ENCODE measurements at places on chromosomes 12 and 14. TPM values are rescaled to one million over a fixed set of nuclear protein-coding genes. Genes with fewer than 3 reads are reported as not detected.
A peak's percentile ranks its signal among the peaks of the same experiment; 100 is the strongest.

- DNase-seq: peak; percentile 37
Observed at GRCh38 chr14:96797582-96798349, 584 bp downstream of the VRK1 start.

The SERPINA9 gene
- not detected for total RNA-seq

DNA sequence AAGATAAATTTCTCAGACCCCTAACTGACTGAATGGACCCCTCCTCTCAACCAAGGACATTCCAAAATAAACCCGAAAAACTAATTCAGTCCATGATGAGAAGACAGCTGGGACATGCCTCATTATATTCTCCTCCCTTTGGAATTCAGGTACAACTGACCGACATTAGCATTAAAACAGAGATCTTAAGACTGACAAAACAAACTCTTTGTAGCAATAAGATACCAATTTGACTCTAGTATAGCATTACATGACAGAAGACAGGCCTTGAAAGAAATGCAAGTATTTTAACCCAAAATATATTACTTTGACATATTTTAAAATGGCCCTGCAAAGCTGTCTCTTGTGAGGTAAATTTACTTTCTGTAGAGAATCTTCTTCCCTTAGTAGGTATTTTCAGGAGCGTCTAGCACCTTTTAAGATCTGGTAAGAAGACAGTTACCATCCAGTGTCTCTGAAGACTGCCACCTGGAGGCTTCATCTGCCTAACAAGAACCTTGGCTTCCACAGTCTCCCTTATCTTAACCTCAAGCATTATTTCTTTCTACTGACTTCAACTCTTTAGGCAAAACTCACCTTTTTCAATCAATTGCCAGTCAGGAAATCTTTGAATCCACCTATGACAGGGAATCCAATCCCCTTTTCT lies 957.5 kb downstream of the SLC6A15 start:
- no peak for DNase-seq

- DNase-seq: no peak
Observed at GRCh38 chr14:87522575-87522974, 470.4 kb downstream of the GALC start.

DNA sequence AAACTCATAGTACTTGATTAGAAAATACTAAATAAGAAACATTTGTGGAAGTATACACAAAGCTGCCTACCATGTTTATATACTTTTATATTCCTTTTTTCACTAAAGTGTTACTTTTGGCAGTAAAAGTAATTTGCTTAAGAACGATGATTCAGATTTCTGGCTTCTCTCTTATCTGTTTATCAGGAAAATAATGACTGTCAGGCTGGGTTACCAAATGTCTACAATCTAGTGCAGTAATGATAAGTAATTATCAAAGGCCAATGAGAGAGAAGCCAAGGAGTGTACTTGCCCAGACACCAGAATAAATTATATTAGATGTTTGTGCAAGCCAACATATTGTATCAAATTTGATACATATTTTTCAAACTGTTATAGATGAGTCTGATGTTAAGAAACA lies 113.4 kb downstream of the RALGAPA1 start:
- DNase-seq: no peak

The DTX1 gene
- 0.29 TPM for total RNA-seq

GRCh38 chr14:80607430-80608190 lies 333.9 kb downstream of the CEP128 start:
- DNase-seq: no peak

The SPATS2 gene
- total RNA-seq: 12.0 TPM

- DNase-seq: peak; percentile 39
Observed at GRCh38 chr12:49092086-49092815, 2.4 kb downstream of the DHH start.

- DNase-seq: no peak
Observed at GRCh38 chr14:48546996-48547395, 871.6 kb upstream of the MDGA2 start.

The SNRNP35 gene
- 34.5 TPM for total RNA-seq

The AMIGO2 gene
- total RNA-seq: 11.6 TPM

GRCh38 chr14:53376064-53376463 lies 222.9 kb upstream of the DDHD1 start:
- DNase-seq: no peak

- DNase-seq: no peak
Observed at GRCh38 chr12:16920451-16920850, 314.5 kb upstream of the LMO3 start.
